GM23248 (cell line): ENCODE measurements at places on chromosomes 6 and 20.

- DNase-seq, result peak; percentile 35
These were observed 122.4 kb downstream of the MRPL14 start for GRCh38 chr6:44004625-44005506.

- DNase-seq, result peak; percentile 5
These were observed 72.3 kb downstream of the MACROD2 start for GRCh38 chr20:14067603-14068002.

- DNase-seq, result no peak
These were observed 44.0 kb downstream of the PTPRA start for GRCh38 chr20:2917266-2917665.

DNA sequence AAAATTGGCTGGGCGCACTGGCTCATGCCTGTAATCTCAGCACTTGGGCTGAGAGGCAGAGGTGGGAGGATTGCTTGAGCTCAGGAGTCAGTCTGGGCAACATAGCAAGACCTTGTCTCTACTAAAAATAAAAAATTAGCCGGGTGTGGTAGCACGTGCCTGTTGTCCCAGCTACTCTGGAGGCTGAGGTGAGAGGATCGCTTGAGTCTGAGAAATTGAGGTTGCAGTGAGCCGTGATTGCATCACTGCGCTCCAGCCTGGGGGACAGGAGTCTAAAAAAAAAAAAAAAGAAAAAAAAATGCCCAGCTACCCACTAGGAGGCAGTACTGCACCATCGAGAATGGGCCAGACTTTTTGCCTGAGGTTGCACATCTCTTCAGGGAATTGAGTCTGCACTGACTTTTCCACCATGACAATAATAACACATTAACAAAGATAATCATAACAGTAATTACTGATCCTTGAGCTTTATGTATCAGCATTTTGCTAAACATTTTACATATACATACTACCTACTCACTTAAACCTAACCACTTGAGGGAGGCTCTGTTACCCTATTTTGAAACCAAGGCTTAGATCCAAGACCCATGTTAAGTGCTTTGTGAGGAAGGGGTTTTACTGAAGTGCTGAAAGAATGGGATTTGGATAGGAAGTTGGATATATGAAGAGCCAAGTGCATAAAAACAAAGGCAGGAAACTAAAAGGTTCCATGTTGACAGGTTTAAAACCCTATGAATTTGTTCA lies 21.0 kb downstream of the SRSF3 start:
- DNase-seq, result peak; percentile 84

GRCh38 chr20:10965936-10966470 lies 292.2 kb upstream of the JAG1 start:
- DNase-seq, result no peak

GRCh38 chr6:89387516-89388201 lies 24.4 kb downstream of the RRAGD start:
- DNase-seq, result no peak

DNA sequence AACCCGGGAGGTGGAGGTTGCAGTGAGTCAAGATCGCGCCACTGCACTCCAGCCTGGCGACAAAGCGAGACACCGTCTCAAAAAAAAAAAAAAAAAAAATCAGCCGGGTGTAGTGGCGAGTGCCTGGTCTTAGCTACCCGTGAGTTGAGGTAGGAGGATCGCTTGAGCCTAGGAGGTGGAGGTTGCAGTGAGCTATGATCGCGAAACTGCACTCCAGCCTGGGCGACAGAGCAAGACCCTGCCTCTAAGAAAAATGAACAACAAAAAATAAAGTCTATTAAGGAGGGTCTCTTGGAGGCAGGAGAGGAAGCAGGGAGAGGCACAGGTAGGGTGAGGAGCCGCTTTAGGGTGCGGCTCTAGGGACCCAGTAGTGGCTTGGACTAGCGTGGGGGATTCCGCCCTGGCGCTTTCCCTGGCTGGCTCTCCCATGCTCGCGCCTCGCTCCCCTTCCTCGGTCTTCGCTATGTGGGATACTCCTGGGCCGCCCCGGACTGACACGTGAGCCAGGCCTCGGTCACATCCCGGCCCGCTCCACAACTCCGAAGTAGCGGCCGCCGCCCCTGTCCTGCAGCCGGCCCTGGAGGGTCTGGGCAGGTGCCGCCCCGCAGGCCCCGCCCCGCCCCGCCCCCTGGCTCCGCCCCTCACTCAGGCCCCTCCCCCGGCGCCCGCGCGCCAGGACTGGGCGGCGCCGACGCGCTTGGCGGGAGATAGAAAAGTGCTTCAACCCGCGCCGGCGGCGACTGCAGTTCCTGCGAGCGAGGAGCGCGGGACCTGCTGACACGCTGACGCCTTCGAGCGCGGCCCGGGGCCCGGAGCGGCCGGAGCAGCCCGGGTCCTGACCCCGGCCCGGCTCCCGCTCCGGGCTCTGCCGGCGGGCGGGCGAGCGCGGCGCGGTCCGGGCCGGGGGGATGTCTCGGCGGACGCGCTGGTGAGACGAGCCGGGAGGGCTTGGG lies at the start of gene MYBL2:
Gene MYBL2 (plus strand): TSS at position 739 of the 953 bp plus-strand sequence. CDS start 170 bp downstream, at position 909.
- DNase-seq, result peak; percentile 86

DNA sequence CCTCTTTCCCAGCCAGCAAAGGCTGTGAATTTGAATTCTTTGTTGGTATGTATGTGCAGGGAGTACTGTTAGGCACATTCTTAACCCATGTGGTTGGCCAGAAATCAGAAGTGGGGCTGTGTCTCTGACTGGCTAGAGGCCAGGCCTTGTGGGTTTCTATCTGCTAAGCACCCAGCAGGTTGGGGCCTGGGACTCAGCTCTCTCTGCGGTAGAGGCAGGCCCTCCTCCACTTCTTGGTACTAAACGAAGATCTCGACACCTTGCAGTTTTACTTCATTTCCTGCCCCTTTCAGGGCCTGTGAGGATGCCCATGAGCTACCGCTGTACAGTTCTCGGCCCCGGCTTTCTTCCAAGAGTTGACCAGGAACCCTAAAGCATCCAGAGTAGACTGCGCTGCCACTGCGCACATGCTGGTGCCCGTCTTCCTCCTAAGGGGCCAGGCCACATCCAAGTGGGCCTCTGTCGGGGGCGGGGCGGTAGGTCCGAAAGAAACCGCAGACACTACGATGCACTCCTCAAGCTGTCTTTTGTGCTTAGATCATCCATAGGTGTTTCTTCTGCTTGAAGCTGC lies 51.1 kb downstream of the TCP11 start:
- peak; percentile 60 for DNase-seq
